ENCODE measurements at places on chromosomes 1 and 21.

- DNase-seq: no peak
These were observed 91.7 kb upstream of the IVNS1ABP start for GRCh38 chr1:185408700-185409270.

- DNase-seq: no peak
These were observed 19.1 kb upstream of the NRDC start for GRCh38 chr1:51897699-51898031.

GRCh38 chr1:229887043-229887822 lies 179.8 kb upstream of the GALNT2 start:
- DNase-seq: no peak

GRCh38 chr1:156813750-156814570 lies 2.7 kb downstream of the SH2D2A start:
- DNase-seq: peak; percentile 88

- peak; percentile 67 for DNase-seq
These were observed 544 bp downstream of the ILDR2 start for GRCh38 chr1:166974647-166975345.

- DNase-seq: no peak
These were observed 12.9 kb downstream of the MTR start for GRCh38 chr1:236808005-236808404.

Data from activated CD8-positive, alpha-beta memory T cell treated with anti-CD3 and anti-CD28 coated beads, Interleukin-2, amount 50 U/mL, for 48 hours (primary cell).